ENCODE measurements at places on chromosomes 11 and 22.

DNA sequence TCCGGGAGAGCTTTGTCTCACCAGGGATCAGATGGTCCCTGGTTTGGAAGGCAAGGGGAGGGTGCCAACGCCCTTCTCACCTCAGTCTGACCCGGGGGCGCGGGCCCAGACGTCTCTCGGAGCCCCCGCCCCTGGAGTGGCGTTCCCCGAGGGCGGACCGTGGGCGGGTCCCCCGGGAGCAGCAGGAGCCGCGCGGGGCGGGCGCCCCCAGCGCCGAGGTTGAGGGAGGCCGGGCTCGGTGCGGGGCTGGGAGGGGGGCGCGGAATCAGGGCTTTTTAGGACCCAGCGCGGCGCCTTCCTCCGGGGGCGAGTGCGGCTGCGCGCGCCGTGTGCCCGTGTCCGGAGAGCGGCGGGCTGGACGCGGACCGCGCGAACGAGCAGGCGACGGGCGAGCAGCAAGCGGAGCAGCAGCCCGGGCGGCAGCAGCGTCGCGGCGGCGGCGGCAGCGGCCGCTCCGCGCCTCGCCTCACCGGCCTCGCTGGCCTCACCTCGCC lies at the start of gene KCNC1:
KCNC1 (plus strand) TSS at position 364 of the 494 bp plus-strand sequence. CDS start 1,222 bp downstream, outside the sequence.
- no peaks in the 10 kb centered on the region for H3K36me3 ChIP-seq
- H3K4me1 ChIP-seq: peaks cover 11% of the 10 kb centered on the region
- H3K4me3 ChIP-seq: peak within 1 kb of the TSS; percentile 32
- DNase-seq: no peak

DNA sequence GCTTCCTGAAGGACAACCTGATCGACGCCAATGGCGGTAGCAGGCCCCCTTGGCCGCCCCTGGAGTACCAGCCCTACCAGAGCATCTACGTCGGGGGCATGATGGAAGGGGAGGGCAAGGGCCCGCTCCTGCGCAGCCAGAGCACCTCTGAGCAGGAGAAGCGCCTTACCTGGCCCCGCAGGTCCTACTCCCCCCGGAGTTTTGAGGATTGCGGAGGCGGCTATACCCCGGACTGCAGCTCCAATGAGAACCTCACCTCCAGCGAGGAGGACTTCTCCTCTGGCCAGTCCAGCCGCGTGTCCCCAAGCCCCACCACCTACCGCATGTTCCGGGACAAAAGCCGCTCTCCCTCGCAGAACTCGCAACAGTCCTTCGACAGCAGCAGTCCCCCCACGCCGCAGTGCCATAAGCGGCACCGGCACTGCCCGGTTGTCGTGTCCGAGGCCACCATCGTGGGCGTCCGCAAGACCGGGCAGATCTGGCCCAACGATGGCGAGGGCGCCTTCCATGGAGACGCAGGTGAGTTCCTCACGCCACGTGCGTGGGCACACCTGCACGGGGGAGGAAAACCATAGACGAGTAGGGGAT lies 1.5 kb downstream of the BCR start:
- no peaks in the 10 kb centered on the region for H3K4me1 ChIP-seq
- peak overlapping the region; percentile 39 for H3K27ac ChIP-seq
- DNase-seq: no peak
- no peaks in the 10 kb centered on the region for H3K36me3 ChIP-seq
- H3K27me3 ChIP-seq: no peaks in the 10 kb centered on the region

DNA sequence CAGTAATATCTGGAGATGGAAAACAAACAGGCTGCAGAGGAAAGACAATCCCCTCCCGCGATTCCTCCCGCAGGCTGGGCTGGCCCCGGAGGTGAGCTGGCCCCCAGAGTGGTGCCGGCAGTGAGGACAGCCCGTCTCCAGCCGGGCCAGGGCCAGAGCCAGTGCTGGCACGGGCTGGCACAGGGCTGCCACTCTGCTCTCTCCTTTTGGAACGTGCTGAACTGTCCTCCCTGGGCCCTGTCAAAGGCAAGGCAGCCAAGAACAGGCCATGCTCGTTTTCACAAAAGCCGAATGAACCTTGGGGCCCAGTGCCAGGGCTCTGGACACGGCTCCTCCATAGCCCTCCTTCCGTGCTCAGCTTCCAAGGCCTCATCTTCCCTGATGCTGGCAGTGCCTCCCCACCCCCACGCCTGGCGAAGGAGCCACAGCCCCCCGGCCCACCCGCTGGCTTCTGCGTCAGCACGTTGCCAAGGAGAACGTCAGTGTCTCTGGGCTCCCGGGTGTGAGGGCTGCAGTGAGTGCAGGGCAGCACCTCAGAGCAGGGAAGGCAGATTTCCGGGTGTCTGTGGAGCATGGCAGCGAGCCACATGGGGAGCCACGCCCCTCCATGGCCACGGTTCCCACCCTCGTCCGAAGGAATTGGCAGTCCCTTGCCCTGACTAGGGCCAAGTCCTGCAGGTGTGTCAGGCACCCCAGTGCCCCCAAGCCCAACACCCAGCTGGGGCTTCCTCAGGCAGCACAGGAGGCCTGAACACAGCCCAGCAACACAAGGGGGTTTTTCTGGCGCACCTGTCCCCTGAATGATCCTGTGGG lies 28.6 kb downstream of the GNAZ start:
- H3K4me3 ChIP-seq: no peak overlapping the region
- peaks cover 18% of the 10 kb centered on the region for H3K4me1 ChIP-seq
- H3K27me3 ChIP-seq: no peaks in the 10 kb centered on the region
- DNase-seq: peak; percentile 37
- no peaks in the 10 kb centered on the region for H3K36me3 ChIP-seq

GRCh38 chr22:23565305-23565914 lies 14.7 kb downstream of the IGLL1 start:
- H3K27ac ChIP-seq: no peak overlapping the region
- H3K4me1 ChIP-seq: no peaks in the 10 kb centered on the region
- H3K4me3 ChIP-seq: no peak overlapping the region
- H3K36me3 ChIP-seq: no peaks in the 10 kb centered on the region

GRCh38 chr22:19765477-19766239 lies 5.1 kb downstream of the TBX1 start:
- peaks cover 4% of the 10 kb centered on the region for H3K4me1 ChIP-seq
- peaks cover 7% of the 10 kb centered on the region for H3K27me3 ChIP-seq
- no peak overlapping the region for H3K4me3 ChIP-seq
- H3K27ac ChIP-seq: no peak overlapping the region
- H3K36me3 ChIP-seq: no peaks in the 10 kb centered on the region
- DNase-seq: no peak
